ENCODE measurements at places on chromosomes 4 and X.

DNA sequence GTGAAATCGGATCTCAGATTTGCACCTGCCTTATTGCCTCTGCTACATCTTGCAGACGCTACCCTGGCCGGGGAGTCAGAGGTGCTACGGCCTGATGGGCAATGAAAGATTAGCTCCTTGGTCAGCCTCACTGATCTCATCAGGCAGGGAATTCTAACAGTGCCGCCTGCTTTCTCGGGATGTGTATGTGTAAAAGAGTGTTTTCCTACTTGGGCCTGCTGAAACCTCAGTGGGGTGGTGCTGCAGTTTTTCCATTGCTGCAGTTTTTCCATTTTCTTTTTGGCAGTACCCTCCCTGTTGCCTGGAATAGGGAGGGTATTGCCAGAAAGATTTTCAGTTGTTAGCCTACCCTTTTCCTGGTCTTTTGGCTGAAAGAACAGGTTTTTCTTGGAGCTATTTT is 117.5 kb downstream of the CDKL5 start:
- no peak for DNase-seq

GRCh38 chr4:94801016-94801415 is 43.3 kb downstream of the BMPR1B start:
- no peak for DNase-seq

GRCh38 chr4:152935143-152935542 is 980 bp upstream of the FHDC1 start:
- no peak for DNase-seq

- no peak for DNase-seq
These were observed 78.2 kb upstream of the PSAPL1 start for GRCh38 chr4:7512946-7513345.

DNA sequence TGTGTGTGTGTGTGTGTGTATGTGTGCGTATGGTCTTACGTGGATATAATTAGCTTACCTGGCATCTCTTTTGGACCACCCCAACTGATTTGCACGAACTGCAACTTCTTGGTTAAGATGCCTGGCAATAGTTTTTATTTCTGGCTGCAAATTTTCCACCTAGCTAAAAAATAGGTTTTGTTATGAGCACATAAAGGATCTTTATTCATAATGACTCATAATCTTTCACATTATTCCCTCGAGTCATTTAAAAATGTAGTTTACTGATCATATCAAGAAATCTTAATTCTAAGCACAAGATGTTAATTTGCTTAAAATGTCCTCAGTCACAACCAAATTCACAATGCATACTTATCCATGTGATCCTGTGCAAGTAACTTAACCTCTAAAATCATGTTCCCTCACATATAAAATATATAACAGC is 1.5 kb downstream of the COX18 start:
- DNase-seq, result no peak

DNA sequence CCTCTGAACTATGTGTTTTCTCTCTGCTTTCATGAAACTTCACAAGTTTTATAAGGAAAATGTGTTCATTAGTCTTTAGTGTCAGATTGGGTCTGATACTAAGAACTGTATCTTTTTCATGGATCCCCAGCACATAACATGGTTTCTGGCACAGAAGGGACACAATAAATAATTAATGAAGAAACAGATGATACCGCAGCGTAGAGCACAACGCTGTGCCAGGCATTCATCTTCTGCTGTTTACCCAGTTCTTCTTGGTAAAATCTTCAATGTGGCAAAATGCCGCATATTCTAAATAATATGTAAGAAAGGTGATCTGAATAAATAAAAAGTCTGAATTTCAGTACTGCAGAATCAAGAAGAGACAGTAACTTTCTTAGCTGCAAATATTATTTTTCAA is 12.3 kb downstream of the SCARB2 start:
- DNase-seq, result no peak

GRCh38 chr4:168516841-168517240 is 20.0 kb downstream of the PALLD start:
- DNase-seq, result no peak
